ENCODE measurements at places on chromosomes 13 and 19.

DNA sequence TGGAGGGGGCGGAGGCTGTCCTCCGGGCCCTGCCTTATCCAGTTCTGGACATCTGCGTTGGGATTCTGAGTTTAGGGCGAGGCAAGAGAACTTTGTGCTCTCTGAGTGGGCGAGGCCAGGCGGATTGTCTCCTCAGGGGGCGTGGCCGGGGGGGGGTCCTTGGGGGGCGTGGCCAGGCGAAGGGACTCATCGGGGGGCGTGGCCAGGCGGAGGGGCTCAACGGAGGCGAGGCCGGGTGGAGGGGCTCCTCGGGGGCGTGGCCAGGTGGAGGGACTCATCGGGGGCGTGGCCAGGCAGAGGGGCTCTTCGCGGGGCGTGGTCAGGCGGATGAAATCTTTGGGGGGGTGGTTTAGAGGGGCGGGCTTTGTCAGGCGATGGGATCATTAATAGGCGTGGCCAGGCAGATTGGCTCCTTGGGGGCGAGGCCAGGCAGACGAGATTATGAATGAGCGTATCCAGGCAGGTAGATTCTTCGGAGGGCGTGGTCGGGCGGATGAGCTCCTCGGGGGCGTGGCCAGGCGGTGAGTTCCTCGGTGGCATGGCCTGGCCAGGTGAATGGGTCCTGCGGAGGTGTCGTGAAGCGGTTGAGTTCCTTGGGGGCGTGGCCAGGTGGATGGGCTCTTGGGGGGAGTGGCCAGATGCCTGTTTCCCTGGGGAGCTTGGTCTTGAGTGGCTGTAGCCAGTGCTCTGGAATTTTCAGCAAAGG is 10.3 kb upstream of the CACNG7 start:
- DNase-seq: no peak

DNA sequence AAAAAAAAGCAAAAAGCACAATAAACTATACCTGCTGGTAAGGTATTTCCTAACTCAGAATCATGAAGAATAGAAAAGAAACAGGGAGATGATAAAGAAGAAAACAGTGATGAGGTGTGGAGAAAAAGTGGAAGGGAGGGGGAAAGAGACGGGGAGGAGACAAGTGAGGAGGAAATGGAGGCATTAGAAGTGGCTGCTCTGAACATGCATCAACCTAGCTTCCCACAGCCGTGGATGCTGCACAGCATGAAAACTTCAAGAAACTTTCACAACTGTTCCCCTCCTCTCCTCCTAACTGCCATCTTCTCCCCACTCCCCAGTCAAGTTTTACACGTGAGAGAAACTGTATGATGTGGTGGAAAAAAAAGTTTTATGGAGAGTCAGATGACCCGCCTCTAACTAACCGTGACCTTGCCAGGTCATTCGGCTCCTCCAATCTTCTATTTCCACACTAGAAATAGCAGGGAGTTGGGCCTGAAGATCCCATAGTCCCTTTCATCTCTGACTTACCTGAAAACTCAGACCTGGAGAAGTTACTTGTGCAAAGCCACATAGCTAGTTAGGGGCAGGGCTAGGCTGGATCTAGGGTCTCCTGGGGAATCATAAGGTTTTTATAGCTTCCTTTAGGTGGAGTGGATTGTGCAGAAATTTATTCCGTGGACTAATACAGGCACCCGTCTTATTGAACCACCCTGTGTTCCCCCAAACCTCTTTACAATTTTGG is 461.9 kb downstream of the KLF5 start:
- no peak for DNase-seq

DNA sequence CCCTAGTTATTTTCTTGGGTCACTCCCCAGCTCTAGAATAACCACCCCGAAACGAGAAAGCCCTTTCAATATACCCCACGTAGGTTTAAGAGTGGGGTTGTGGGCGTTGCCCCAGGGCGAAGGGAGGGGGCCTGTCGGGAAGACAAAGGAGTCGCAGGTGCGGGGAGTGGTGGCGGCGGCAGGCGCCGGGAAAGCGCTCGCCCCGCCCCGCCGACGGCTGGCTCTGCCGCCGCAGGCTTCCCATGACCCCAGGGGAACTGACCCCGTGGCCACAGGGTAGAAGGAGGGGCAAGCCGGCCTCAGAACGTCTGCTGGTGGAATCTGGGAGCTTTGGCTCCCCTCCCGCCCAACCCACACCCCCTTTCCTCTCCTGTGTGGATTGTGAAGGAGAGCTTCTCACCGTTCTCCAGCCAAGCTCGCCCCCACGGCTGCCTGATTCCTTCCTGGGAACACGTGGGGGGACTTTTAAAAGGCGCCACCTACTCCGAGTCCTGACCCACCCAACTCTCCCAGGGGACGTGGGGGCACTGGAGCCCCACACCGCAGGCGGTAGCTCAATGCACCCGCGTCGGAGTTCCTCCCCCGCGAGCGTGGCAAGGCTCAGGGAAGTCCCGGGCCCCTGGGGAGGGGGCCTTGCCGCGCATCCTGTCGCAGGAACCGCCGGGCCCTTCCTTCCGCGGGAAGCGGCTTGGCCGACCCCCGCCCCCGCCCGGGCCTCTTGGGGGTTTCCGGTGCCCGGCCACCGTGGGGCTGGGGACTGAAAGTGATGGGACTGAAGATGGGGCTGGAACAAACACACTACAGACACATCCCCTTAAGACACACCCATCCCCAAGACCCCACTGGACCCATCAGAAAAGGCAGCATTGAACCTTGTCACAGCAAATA is 5.5 kb downstream of the IER2 start:
- DNase-seq: peak; percentile 78

DNA sequence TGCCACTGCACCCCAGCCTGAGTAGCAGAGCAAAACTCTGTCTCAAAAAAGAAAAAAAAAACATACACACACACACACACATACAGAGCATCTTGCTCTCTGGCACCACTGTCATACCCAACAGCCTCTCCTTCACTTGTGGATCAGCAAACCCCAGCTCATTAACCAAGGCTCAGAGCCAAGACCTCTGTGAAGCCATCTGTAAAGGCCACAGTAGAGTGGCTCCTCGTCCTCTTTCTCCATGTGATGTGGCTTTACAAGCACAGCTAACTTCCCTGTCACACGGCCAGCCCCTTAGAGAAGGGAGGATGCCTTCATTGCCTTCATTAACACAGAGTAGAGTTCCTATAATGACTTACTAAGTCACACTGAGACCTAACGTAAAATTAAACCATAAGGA is 62.7 kb upstream of the LSM14A start:
- DNase-seq: no peak

- peak; percentile 98 for DNase-seq
Observed at GRCh38 chr13:114119196-114119595, 13.2 kb downstream of the RASA3 start.

DNA sequence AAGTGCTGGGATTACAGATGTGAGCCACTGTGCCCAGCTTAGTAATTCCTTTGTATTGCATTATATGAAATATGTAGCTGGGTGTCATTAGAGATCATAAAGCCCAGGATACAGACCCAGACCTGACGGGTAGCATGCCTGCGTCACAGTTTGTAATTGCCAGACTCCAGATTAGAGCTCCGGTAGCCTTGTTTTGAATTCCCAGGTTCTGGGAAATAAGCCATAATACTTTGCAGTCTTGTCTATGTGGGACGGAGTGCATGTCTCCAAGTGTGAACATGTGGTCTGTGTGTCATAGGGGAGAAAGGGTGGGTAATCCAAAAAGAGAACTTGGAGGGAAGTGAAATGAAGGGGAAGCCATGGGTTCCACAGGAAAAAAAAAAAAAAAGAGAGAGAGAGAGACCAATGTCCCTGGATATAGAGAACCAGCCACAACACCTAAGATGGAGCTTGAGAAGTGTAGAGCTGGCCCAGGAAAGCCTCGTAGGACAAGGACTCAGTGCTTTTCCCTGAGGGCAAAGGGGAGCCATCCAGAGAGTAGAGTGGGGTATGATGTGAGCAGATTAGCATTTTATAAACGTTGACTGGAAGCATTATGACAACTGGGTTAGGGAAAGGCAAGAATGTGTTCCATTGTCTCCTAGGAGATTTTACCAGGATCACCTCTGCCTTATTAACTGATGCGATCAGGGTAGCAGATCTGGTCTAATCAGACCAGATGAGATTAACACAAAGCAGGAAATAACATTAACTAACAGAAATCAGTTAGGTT is 2.6 kb downstream of the ZSCAN4 start:
- DNase-seq: no peak
